ENCODE measurements at places on chromosomes 3 and 15.
A peak's percentile ranks its signal among the peaks of the same experiment; 100 is the strongest.

DNA sequence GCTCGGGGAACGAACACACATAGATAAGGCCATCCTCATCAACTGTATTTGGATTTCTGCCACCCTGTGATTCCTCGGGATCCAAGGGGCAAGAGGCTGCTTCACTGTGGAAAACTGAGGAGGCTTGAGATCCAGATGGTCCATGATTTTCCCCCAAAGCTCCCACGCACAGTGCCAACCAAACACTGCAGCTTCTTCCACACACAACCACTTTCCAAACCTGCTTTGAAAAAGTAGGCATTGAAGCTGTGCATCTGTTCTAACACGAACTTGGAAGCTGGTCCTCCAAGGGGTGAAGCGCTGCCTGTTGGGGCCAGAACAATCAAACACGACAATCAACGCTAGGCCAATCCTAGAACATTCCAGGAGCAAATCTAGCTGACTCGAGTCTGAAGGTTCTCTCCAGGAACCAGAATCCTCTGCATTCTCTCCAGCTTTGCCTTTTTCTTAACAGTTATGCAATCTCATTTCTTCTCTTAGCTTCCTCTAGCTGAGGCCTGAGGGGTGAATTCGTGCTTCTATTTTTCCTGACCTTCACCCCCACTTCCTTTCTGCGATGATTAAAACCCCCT, 104.4 kb downstream of the LRRK1 start:
- no peak for DNase-seq

GRCh38 chr3:66538390-66538789, 37.6 kb upstream of the LRIG1 start:
- DNase-seq: no peak

- no peak for DNase-seq
These were observed 60.3 kb downstream of the RAB11A start for GRCh38 chr15:65929573-65929972.

DNA sequence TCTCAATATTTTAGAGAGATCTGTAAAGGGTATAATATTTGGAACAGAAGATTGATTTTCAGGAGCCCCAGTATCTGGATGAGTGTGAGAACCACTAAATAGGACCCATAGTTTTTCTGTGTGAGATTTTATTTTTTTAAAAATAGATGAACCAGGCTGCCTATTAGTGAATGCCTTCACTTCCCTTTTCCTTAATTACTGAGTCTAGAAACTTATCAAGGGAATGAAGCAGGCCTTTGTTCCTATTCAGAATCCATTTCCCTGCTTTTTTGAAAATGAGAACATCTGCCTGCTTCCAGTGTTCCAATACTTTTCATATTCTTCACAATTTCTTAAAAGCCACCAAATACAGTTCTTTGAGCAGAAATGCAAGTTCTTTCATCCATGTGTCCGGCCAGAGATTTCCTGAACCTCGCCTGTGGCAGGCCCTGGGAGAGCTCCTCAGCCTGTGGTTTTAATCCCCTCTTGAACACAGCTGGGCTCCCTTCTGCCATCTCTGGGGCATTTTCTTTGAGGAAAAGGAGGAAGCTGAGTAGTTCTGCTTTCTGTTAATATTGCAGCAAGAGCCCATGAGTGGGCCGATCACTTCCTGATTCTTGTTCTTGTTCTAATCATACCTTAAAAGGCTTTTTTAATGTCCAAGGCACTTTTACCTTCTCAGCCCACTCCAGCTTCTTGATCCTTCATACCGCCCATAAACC, 4.7 kb downstream of the EHD4 start:
- DNase-seq: peak; percentile 86

GRCh38 chr3:67127254-67127653, 129.1 kb downstream of the KBTBD8 start:
- DNase-seq: no peak

DNA sequence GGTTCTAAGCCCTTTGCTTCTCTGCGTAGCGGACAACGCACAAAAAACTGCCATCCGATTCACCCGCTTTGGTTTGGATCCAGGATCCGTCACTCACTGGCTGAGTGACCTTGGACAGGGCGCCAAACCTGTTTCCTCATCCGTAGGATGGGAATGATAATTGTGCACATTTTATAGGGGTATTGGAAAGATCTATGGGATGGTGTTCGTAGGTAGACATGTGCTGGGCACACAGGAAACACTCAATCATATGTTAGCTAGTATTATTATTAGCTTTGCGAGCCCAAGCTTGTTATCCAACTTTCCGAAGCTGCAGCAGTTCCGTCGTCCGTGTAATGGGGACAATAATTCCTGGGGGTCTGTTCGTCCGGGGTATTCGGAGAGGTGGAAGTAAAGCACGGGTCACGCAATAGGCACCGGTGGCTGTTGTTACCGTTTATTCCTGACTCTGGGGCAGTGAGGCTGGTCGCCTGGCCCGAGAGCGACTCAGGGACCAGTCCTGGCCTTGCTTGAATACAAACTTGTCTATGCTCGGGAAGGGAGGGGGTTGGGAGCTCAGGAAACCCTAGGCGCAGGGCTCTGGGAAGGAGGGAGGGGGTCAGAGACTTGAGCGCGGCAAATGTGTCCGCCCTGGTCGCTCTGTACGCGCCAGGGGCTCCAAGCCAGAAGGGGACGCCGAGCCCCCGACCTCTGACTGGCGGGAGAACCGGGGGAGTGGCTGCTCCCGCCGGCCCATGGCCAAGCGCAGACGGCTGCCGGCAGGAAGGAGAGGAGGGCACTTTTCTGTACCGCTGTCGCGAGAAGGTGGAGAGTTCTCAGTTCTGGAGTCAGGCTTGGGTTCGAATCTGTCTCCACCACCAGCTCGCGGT, 1.3 kb downstream of the SPSB4 start:
- peak; percentile 44 for DNase-seq

- DNase-seq: no peak
These were observed 757.8 kb downstream of the AGBL1 start for GRCh38 chr15:86837294-86838061.

DNA sequence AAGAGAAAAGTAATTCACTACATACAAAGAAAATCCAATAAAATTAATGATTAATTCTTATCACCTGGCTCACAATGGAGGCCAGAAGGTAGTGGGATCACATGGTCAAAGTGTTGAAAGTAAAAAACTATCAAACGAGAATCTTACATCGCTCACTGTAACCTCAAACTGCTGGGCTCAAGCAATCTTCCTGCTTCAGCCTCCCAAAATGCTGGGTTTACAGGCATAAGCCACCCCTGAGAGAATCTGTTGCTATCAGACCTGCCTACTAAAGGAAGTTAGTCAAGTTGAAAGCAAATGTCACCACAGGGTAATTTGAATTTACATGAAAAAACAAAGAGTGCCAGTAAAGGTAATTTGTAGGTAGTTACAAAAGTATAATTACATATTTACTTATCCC, 103.3 kb downstream of the PCCB start:
- no peak for DNase-seq
